Activated CD8-positive, alpha-beta memory T cell treated with anti-CD3 and anti-CD28 coated beads for 4 hours (primary cell): ENCODE measurements at places on chromosomes 7 and 10.

- DNase-seq: no peak
These were observed 539.3 kb upstream of the TEX47 start for GRCh38 chr7:89334797-89335196.

DNA sequence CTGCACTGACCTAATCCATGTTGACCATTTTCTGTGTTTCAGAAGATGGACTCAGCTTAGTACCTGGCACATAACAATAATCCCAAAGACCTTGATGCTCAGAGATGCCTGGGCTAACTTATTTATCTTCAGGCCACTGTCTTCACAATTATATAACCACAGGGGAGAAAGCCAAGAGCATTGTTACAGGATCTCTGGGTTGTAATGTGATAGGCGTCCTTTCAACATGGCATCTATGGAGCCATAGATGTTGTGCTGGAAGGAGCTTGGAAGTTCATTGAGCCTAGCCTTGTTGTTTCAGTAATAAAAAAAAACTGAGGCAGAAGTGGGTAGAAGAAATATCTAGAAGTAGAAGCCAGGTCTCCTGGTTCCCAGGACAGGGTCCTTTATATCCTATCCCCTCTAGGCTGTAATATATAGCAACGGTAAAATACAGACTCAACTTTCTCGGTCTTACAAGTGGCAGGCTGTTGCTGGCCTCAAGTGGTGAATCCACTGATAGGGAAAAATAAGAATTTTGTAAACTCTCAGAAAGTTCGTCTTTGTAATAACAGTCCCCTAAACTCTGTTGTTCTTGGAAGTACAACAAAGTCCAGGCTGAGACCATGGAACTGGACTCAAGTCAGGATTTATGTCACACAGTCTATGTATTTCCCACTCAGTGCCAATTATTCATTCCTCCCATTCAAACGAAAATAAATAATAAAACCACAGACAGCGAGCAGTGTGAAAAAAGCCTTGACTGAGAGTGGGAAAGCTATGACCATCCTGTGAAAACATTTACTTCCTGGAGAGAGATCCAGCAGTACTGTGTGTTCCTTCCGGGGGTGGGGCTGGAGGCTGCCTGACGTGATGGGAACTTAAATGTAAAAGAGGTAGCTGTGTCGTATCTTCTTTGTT is 277.6 kb downstream of the REEP3 start:
- DNase-seq: no peak

GRCh38 chr7:124376111-124376510 is 343.2 kb upstream of the TMEM229A start:
- DNase-seq: no peak

DNA sequence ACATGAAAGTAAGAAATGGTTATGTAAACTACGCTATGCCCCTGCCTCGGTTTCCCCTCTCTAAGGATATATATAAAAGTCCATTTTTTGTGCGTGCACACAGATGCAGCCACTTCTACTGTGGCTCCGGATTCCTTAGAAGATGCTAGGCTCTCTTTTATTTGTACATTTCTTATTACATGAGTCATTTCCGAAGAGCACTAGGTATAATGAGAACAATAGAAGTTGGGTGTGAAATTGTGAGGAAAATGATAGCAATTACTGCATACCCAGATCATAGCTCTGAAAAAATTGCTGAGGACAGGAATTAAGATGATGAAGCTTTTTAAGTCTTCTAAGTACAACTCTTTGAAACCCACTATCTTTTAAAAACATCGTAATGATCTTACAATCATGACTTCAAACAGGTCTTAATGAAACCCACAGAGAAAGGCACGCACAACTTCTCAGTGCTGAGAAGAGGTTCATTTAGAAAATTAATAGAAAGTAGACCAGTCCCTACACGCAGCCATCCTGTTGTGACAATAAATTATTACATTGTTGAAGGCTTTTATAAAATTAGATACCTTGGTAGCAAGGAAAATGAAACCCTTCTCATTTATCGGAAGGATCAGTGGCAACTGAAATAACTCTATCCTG is 96.2 kb upstream of the FGFR2 start:
- no peak for DNase-seq

- no peak for DNase-seq
These were observed 2.0 kb downstream of the ZMIZ1 start for GRCh38 chr10:79070606-79071395.

- DNase-seq: no peak
These were observed 587 bp upstream of the CELF2 start for GRCh38 chr10:11017000-11017569.

DNA sequence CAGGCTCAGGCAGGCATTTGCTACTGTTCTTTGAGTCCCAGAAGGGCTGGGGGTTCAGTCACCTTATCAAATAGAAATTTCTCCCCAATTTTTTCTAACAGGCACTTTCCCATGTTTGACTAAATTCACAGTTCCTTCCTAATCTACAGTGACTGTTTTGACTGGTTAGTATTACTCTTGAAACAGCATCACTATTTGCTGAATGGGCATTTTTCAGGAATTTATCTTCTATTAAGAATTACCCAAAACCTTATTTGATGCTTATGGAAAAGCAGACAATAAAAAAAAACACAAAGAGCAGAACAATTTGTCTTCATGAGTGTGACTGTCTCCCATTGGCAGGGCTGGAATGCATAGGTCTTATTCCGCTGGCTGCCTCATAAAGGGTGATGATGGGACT is 269.0 kb downstream of the DOCK4 start:
- no peak for DNase-seq

DNA sequence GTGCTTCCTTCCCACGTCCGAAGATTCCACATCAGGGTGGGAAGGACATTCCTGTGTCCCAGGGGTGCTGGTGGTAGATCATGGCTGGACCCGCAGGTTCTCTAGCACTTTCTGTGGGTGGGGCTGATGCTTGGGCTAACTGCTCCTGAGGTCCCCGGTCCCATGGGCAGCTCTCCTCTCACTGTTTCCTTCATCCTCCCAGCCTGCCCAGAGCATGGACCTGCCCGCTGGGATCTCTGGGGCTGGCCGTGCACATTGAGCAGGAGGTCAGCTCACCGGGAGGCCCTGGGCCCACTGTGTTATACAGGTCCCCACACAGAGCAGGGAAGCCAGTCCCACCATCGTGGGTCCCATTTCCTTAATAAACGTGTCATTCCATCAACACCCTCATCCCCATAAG is 502.3 kb downstream of the TCERG1L start:
- DNase-seq: no peak

DNA sequence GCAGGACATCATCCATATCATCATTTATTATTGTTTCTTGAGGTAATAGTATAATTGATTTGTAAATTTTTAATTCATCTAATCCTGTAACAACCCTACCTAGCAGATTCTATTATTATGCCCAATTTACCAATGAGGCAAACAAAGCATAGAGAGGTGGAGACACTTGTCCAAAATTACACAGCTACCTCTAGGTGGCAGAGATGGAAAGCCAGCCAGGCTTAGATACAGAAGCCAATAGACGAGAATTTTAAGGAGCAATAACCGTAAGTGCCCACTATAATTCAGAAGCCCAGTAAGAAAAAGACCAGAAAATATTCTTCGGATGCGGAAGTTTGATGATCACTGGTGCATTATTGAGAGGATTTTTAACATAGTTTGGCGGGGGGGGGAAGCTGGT is 54.0 kb downstream of the ANK3 start:
- no peak for DNase-seq

GRCh38 chr10:116053910-116054309 is 219.1 kb downstream of the GFRA1 start:
- DNase-seq: no peak

GRCh38 chr10:129792141-129792540 is 171.9 kb downstream of the EBF3 start:
- no peak for DNase-seq

- DNase-seq: peak; percentile 57
These were observed 11.6 kb downstream of the HBP1 start for GRCh38 chr7:107180378-107180777.

DNA sequence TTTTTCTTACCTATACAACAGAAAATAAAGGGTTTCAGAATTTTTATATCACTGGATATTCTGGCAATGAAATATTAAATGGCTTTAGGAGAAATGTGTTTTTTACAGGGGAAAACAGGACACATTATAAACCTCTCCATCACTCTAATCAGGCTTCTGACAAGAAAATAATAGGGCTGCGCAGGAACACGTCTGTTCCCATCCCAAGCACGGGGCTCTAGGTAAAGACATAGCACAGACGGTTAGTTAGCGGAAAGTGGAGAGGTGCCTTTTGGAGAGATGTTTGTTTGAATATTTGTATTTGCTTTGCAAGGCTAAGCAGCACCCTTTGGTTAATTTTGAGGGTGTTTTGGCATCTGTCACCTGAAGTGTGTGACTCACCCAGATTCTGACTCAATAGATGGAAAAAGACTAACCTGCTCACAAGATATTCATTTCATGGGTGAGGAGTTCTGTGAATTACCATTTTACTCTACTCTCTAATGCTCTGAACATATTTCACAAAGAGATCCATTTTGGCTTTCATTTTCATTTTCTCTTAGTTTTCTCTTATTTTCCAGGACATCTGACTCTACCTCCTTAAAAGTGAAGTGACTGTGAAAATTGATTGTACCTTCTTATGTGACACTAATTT is 174.5 kb upstream of the AKR1E2 start:
- DNase-seq: no peak

DNA sequence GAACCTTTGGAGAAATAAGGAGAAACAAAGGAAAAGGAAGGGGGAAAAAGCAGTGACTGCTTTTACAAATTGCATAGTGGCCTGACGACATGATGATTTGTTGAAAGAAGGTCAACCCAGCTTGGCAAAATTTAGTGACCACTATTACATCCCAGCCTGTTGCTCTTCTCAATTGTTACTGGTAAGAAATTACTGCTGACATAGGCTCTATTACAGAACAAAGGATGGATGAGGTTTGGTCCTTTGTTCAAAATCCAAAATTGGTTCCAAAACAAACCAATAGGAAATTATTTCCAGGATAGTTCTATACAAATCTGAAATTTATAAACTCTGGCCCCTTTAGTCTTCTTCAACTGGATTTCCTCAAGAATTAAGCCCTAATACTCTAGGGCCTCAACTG is 39.6 kb downstream of the USP54 start:
- DNase-seq: no peak

DNA sequence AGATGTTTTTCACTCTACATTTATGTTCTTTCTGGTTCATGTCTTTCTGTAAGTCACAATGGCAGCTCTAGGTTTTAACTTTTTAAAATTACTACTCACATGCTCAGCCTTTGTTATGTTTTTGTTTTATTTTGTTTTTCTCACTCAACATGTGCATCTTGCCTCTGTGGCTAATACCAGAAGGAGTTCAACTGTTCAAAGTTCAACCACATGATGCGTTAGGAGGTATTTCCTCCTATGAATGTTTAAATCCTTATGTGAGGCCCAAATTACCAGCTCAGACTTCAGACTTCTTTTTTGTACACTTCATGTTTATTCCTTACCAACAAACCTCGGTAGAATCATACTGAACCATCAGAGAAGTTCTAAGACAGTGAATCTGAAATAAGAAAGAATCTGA is 151.6 kb downstream of the MALRD1 start:
- DNase-seq: no peak

DNA sequence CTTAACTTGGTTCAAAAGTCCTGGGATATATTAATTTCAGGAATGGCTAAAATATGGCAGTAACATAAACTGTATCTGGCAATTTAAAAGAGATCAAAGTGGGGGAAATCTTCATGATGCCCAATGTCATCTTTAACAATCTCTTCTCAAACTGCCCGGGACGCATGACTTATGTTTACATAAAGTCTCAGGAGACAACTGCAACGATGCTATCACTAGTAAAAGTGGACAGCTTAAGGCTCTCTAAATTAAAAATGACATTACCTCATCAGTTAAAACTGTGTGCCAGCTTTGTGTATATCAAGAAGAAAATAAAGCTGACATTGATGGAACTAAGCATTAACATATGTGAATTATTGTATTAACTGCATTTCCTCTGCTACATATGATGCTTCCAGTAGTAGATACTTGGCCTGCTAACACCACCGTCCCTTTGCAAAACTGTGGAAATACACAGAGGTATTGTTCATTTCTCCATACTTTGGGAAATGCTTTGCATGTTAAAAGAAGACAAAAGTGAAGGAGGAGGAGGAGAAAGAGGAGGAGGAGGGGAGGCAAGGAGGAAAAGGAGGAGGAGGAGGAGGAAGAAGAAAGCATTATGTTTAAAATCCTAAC is 62.4 kb downstream of the NRP1 start:
- no peak for DNase-seq
